Esophagus squamous epithelium (tissue), 5 donors: ENCODE measurements at places on chromosomes 1 and 21. TPM values are rescaled to one million over a fixed set of nuclear protein-coding genes. Genes with fewer than 3 reads are reported as not detected.

SLC5A3 gene
- total RNA-seq: 9.2 TPM

- DNase-seq: no peak
Observed at GRCh38 chr1:2950926-2951305, 70.4 kb upstream of the ACTRT2 start.

DNA sequence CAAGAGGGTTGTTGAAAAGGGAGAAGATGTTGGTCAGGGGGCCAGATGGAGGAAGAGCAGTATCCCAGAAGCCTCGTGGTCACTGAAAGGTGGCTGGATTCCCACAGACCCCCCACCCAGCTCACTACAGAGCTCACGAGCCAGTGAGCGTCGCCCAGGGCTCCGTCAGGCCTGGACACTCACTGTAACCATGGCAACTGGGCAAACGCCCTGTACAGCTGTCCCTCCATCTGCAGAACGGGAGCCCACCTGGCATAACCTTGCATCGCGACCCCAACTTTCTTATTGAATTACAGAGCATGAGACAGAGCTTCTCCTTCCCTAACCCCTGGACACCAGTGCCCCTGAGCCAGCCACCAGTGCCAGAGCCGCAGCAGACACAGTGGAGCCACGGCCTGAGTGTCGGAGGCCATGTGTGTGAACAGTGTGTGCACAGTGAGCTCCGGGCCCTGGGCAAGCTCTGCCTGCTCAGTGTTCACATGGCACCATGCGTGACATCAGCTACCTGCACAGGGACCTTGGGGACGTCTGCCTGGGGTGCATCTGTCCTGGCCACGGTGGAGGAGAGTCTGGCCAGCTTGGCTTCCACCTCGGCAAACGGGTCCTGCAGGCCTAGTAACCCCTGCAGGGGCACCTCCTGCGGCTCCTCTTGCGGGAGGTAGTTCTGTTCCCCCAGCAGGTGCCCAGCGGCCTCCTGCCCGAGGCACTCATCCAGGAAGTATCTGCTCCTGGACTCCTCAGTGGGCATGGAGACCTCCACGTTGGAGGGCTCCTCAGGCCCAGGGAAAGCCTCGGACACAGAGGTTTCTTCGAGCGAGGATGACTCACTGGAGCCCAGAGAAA lies 25.9 kb upstream of the DDOST start:
- no peak for DNase-seq

- DNase-seq: no peak
Observed at GRCh38 chr1:63888984-63889383, 115.2 kb downstream of the ROR1 start.

AXDND1 gene
- 0.19 TPM for total RNA-seq

- no peak for DNase-seq
Observed at GRCh38 chr1:24776821-24777220, 31.6 kb downstream of the CLIC4 start.

CNTN2 gene
- not detected for total RNA-seq

RGS13 gene
- not detected for total RNA-seq

GRCh38 chr1:150006881-150007421 lies 3.6 kb downstream of the OTUD7B start:
- no peak for DNase-seq

DIP2A gene
- 16.7 TPM for total RNA-seq

DNA sequence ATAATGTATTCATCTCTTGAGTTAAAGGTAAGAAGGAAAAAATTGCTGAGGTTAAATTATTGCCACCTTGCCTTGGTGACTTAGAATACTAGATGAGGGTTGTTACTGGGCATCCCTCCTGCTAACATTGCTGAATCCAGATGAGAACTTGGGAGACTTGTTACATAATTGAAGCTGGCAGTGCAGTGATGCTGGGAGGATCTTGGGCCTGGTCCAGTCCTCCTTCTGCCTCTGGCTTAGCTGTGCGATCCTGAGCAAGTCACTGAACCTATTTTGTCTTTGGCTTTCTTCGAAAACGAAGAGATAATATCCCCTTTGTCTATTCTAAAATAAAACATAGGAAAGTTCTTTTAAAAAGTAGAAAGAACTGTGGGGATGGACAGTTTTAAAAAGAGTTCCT lies 244.9 kb upstream of the NRIP1 start:
- no peak for DNase-seq

GRCh38 chr1:22747735-22748073 lies 37.1 kb downstream of the EPHB2 start:
- no peak for DNase-seq

LY9 gene
- total RNA-seq: 0.68 TPM

RASSF5 gene
- 85.3 TPM for total RNA-seq

GRCh38 chr1:114723915-114724314 lies 7.3 kb upstream of the NRAS start:
- no peak for DNase-seq

DNA sequence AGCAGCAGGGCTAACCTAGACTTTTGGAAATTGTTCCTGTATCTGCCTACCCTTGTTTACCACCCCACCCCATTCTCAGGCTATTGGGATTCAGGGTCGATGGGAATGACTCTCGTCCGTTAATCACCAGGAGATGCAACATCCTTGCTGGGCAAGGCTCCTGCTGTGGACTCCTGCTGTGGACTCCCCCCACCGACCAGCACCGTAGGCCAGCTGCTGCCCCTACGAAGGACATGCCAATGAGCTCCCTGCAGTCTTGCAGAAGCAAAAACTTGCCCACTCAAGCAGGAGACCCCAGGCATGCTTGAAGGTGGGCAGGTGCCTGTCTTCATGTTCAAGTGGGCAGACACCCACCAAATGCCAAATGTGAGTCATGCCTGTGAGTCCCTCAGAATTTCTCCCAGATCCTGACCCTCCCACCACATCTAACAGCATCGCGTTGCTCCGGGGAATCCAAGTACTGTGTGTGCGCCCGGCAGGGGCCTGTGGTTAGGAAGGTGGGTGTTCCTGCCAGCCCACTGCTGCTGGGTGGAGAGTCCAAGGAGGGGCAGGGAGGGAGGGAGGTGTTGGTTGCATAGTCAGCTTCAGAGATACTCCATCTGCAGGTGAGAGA lies 41.7 kb upstream of the SOX13 start:
- DNase-seq: no peak

DNA sequence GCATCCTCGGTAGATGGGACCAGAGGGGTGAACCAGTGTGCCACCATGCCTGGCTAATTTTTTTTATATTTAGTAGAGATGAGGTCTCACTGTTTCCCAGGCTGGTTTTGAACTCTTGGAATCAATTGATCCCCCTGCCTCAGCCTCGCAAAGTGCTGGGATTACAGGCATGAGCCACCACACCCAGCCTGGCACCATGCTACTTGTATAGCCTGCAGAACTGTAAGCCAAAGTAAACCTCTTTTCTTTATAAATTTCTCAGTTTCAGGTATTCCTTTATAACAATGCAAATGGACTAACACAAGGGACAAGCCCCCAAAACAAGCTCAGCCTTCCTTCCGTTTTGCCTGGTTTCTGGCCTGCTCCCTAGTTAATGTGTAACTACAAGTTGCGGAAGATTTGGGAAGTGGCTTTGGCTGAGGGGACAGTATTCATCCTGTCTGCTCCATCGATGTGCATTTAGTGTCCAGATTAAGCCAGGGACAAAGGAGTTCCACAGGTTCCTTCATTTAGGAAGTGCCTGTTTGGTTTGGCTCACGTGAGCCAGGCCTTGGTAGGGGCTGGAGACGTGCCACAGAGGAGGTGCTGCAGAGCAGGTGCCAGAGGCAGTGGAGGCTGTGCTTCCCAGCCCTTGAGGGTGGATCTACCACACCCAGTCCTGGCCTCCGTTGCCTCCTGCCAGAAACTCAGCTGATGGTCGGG lies 4.4 kb downstream of the AVPR1B start:
- no peak for DNase-seq

DEPDC1 gene
- 2.7 TPM for total RNA-seq

GRCh38 chr1:41830726-41831125 lies 88.0 kb downstream of the HIVEP3 start:
- DNase-seq: no peak

VASH2 gene
- total RNA-seq: 1.3 TPM

SPRR2B gene
- total RNA-seq: 7.0 TPM

DNA sequence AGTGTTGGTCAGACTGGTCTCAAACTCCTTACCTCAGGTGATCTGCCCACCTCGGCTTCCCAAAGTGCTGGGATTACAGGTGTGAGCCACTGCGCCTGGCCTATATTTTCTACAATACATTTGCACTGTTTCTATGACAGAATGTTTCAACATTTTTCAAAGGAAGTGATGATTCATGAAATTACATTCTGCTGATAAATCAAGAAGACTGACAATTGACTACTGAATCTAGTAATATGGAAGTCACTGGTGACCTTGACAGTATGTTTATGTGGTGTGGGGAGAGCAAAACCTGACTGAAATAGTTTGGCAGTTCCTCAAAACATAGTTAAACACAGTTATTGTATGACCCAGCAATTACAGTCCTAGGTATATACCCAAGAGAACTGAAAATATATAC lies 18.1 kb downstream of the LRIF1 start:
- DNase-seq: no peak

NEK2 gene
- total RNA-seq: 9.1 TPM

GRCh38 chr1:35475856-35476674 lies 81.1 kb downstream of the KIAA0319L start:
- no peak for DNase-seq

GRCh38 chr1:186212568-186213224 lies 162.4 kb downstream of the TPR start:
- DNase-seq: no peak

TMEM79 gene
- 75.0 TPM for total RNA-seq

GRCh38 chr1:45008076-45008475 lies 3.0 kb downstream of the HECTD3 start:
- no peak for DNase-seq

ERO1B gene
- total RNA-seq: 2.3 TPM

GBP2 gene
- total RNA-seq: 53.2 TPM

DNA sequence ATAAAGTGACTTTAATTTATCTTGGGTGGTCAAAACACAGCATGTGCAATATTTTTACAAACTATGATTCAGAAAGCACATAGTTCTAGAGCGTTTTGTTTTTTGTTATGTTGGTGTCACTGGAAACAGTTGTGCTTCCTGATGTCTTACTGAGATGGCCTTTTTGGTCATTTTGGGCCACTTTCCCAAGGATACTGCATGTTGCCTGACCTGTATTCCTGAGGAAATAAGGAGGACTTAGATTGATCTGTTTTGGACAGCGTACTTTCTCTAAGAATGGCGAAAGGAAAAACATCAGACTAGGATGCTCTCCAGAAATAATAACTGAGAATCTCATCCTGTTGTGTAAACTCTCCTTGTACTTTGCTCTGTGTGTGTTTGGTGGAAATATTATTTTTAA lies 451.2 kb downstream of the USP25 start:
- DNase-seq: no peak

TMEM82 gene
- not detected for total RNA-seq

DNA sequence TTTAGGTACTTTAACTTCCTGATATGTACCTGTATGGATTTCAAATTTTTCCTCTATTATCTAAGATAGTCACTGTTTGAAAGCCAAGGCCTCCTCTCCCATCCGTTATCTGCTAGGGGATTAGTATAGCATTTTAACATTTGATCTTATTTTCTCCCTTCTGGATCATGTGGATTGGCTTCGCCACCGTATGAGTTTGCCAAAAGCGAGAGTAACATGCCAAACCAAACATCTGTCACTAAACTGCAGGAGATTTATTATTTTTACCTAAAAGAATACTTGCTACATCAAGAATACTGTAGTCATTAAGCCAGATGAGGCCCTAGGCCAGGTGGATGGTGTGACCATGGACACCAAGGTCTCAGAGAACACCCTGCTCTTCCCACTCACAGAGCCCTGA lies 28.5 kb upstream of the EEIG2 start:
- DNase-seq: no peak

DNA sequence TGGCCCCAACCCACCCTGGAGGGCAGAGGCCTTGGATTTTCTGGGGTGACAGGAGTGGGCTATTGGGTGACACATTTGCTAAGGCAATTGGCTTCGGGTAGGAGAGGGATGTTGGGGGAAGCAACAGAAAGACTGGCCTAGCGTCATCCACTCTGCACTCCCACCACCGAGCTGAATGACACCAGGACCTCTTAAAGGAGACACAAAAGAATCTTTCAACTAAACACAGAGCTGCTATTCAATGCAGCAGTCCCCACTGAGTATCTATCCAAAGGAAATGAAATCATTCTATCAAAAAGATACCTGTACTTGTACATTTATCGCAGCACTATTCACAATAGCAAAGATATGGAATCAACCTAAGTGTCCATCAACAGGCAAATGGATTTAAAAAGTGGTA lies 6.2 kb downstream of the TFF2 start:
- no peak for DNase-seq

- no peak for DNase-seq
Observed at GRCh38 chr21:38839328-38840286, 33.9 kb downstream of the ETS2 start.

OR2M3 gene
- not detected for total RNA-seq

S100B gene
- total RNA-seq: not detected

GRCh38 chr1:111515291-111516004 lies 12.0 kb upstream of the ADORA3 start:
- DNase-seq: no peak

- no peak for DNase-seq
Observed at GRCh38 chr1:26070296-26070962, 3.0 kb upstream of the TRIM63 start.

PRAMEF14 gene
- total RNA-seq: not detected
